ENCODE measurements at places on chromosomes 7 and 10. TPM values are rescaled to one million over a fixed set of nuclear protein-coding genes. Genes with fewer than 3 reads are reported as not detected.
A peak's percentile ranks its signal among the peaks of the same experiment; 100 is the strongest.

DNA sequence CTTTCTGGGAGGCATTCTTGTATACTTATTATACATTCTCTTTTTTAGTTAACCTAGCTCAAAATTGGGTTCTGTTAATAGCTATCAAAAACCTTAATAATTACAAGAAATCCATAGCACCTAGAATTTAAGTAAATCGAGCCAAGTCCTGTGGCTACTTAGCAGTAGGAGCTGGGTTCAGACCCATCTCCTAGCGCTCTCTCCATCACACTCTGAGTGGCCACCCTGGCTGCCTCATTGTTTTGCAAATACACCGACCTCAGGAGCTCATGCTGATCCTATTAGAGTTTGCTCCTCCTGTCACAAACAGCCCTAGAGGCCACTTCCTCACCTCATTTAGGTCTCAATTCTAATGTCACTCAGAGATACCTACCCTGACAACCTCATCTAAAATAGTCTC, 46.2 kb upstream of the OSBPL3 start:
- DNase-seq, result no peak

DNA sequence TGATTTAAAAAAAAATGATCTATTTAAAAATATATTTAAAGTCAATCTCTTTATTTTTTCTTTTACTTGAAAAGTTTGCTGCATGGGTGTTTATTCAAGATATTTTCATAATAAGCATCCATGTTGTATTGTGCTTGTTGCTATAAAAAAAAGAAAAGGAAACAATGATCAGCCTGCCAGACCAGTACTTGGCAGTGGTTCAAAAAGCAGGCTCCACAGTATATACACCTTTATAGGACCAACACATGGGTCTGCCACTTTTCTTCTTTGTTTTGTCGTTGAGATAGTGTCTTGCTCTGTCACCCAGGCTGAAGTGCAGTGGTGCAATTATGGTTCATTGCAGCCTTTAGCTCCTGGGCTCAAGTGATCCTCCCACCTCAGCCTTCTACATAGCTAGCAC, 228.0 kb downstream of the TWIST1 start:
- no peak for DNase-seq

DNA sequence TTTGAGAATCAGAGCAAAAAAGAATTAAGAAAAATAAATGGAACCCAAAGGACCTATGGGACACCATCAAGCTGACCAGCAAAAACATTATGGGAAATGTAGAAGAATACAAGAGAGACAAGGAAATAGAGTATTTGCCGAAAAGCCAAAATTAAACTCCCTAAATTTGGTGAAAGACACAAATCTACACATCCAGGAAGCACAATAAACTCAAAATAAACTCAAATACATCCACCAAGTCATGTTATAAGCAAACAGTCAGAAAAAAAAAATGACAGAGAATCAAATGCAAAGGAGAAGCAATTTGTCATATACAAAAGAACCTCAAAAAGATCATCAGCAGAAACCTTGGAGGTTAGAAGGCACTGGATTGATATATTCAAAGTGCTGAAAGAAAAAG, 105.4 kb downstream of the ZNF33B start:
- no peak for DNase-seq

DNA sequence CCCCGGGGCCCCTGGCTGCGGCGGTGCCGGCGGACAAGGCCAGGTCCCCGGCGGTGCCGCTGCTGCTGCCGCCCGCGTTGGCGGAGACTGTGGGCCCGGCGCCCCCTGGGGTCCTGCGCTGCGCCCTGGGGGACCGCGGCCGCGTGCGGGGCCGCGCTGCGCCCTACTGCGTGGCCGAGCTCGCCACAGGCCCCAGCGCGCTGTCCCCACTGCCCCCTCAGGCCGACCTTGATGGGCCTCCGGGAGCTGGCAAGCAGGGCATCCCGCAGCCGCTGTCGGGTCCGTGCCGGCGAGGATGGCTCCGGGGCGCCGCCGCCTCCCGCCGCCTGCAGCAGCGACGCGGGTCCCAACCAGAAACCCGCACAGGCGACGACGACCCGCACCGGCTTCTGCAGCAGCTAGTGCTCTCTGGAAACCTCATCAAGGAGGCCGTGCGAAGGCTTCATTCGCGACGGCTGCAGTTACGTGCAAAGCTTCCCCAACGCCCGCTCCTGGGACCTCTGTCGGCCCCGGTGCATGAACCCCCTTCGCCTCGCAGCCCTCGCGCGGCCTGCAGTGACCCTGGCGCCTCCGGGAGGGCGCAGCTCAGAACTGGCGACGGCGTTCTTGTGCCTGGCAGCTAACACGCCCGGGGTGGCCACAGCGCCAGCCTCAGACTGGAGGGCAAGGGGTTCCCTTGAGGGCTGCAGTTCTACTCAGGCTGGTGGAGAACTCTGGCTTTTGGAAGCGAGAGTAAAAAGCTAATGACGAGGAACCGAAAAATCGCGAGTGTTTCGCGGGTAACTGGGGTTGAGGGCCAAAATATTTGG, 804 bp downstream of the FRAT1 start:
- peak; percentile 7 for DNase-seq

GRCh38 chr10:66209025-66209424, 716.8 kb upstream of the LRRTM3 start:
- DNase-seq, result peak; percentile 21

GRCh38 chr7:159068488-159068811, 76.2 kb downstream of the VIPR2 start:
- DNase-seq, result no peak

GRCh38 chr7:139362981-139363380, 3.3 kb downstream of the LUC7L2 start:
- no peak for DNase-seq

GRCh38 chr10:32169556-32169955, 113.3 kb upstream of the KIF5B start:
- no peak for DNase-seq

DNA sequence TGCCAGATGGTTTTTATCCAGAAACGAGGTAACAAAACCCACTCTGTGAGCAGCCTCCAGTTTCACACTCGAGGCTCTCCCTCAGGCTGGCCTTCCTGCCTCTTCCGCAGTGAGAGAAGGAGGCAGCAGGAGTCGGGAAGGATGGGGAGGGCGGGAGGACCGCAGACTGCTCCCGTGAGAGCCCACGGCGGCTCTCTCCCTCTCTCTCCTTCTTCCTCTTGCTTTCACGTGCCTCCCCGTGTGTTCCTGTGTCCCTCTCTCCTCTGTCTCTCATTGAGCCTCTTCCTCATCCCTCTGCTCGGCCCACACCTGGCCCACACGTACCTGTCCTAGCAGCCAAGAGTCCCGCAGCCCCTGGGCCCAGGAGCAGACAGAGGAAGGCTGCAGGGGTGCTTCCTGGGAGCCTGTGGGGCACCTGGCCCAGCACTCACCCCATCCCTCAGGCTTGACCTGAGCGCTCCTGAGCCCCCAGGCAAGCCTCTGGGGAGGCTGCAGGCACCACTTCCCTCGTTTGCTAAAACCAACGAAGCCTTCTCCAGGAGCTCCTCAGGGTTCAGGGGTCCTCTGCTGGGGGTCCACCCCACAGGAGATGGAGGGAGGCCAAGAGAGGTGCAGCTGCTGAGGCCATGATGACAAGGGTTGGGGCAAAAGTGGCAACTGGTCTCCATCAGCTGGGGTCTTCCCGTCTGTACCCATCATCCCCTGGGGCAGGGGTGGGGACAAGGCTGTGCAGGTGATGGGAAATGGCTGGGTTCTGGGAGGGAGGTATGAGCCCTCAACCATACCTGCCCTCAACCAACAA, 13.6 kb downstream of the SPOCK2 start:
- DNase-seq, result no peak

- no peak for DNase-seq
Observed at GRCh38 chr7:88003581-88003980, 69.5 kb downstream of the ADAM22 start.

DNA sequence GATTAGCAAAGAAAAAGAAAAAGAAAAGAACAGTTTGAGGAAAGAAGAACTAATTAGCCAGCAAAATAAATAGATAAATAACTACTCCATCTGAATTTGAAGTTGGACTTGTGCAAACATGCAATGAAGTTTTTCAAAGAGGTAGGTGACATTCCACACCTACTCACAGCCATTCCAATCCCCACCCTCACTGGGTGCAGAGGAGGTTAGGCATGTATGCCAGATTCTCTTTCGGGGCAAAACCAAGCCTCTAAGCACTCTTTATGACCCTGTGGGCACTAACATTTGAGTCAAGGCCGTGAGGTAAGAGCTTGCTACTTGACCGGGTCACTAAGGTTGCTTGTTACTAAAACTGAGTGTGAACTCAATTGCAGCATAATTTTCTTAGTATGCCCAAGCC, 108.4 kb upstream of the SEMA3A start:
- peak; percentile 97 for DNase-seq

DNA sequence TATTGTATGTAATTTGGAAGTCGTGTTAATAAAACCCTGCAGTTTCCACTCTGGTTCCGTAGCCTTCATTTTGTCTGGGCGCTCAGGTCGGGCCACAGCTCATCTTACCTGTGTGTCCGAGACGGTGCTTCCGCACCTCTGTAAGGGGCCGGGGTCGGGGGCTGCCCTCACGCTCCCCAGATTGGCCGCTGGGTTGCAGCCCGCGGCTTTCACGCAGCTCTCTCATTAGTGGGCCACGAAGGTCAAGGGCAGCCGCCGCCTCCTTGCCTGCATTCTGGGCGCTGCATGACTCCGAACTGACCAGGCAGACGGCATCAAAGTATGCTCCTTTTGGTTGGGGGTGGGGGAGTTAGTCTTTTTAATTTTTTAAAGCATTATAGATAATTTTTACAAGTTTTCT, 30.8 kb downstream of the SHH start:
- no peak for DNase-seq

DNA sequence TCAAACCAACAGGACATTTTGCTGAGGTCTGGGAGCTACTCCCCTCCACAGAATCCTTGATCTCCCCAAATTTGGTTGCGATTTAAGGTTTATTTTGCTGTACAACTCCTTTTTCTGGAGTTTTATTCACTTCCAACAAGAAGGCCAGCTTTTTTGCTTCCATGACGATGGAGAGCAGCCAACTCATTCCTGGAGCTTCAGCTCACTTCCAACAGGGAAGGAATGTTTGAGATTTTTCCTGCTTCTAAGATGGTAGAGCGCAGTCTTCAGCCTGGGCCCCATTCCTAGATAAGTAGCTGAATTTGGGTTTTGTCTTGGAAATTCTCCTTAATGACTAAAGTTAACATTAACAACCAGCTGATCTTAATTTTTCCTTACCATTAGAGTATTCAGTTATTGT, 30.9 kb upstream of the CREB3L2 start:
- no peak for DNase-seq

GRCh38 chr10:118952493-118953295, 76.8 kb upstream of the NANOS1 start:
- no peak for DNase-seq

DNA sequence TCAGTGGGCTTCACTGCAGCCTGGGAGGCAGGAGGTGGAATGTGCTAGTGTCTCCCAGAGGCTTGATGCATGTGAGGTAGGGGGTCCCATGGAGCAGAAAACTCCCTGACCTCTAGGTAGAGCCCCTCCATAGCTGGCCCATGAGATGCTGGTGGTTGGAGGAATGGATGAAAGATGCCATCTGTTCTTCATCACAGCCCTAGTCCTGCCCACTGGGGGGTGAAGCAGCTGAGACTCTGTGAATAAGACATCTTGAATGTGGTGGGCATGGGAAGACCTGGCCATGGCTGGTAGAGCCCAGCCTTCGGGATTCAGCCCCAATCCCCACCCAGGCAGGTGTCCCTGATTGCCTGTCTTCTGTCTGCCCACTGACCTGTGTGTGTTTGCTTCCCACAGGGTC, 92.5 kb downstream of the COL13A1 start:
- DNase-seq, result no peak

DNA sequence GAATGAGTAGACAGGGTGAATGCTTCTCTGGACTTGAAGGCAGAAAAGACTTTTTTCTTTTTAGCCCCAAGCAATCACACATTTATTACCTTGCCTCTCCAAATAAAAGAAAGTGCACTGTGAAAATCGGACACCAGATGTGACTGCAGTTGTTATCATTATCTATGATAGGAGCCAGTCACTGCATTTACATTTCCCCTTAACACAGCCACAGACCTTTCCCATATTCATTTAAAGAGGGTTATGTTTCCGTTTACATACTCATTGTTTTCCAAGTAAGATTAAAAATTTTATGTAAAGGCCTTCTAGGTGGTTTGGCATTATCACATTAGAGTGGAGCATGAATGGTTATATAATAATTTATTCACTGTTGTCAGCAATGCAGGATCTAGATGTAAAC, 586.8 kb downstream of the SORCS1 start:
- DNase-seq, result no peak

The ASIC3 gene
- under 0.01 TPM for total RNA-seq

The GJD4 gene
- not detected for total RNA-seq

The RNF133 gene
- 0.26 TPM for total RNA-seq

The ZDHHC6 gene
- total RNA-seq, result 23.4 TPM

The ASB10 gene
- total RNA-seq, result not detected

All from bronchial epithelial cell (primary cell).